ENCODE measurements at places on chromosomes 12 and 14. TPM values are rescaled to one million over a fixed set of nuclear protein-coding genes. Genes with fewer than 3 reads are reported as not detected.

The SMCO2 gene
- total RNA-seq: not detected

The SUSD6 gene
- 5.8 TPM for total RNA-seq

DNA sequence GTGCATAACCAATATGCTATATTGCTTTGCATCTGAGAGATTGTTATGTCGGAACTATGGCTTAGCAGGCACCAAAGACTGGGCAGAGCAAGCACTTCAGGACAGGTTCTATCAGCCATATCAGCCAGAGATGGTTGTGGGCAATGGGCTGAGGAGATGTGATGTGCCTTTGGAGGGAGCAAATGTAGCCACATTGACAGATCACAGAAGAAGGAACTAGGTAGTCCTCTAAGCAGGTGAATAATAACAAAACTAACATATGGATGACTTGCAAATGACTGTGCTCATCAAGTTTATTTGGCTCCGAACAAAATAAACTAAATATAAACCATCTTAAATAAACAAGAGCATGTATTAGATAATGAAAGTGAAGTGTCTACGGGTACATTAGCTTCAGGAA, 291.7 kb downstream of the RMST start:
- no peak for DNase-seq

DNA sequence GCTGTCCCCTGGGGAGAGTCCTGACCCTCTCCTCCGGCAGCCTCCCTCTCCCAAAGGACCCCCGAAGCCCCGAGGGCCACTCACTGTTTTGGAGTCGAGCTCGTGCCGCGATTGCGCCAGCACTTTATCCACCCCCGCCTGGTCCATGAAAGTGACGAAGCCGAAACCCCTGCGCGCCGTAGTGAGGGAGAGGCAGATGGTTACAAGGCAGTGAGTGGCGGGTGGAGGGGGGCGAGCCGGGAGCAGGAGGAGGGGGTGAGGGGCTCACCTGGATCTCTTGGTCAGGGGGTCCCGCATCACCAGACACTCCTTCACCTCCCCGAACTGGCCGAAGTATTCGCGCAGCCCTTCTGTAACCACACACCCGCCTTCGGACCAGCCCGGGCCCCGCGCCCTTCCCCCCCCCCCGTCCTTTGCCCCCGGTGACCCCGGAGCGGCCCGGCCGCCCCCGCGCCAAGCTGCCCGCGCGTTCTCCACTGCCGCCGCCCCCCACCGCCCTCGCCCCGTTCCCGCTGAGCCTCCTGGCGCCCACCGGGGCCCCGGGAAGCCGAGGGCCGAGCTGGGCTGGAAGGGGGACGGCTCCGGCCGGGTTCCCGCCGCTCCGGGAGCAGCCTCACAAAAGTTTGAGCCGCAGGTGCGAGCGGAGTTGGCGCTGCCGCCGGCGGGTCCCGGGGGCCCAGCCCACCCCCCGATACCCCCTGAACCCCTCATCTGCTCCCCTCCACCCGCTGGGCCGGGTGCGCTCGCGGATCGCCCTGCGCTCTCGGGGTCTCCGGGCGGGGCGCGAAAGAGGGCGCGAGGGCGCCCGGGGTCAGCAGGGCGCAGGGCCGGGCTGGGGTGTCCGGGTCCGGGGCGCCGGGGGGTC, 808 bp downstream of the MSI1 start:
- no peak for DNase-seq

DNA sequence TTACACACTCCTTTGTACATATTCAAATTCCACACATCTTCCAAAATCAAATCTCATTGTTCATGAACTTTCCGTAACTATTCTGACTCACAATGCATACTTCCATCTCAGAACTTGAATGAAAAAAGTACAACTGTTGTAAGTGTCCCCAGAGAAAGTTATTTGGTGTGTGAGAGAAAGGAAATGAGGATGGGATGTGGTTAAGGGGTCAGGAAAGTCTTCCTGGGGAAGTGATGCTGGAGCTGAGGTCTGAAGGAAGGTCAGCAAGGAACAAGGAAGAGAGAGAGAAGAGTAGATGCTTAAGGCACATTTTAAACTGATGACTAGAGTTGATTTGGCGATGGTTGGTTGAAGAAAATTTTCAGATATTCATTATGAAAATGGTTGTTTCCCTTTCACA, 340.0 kb upstream of the STXBP6 start:
- no peak for DNase-seq

Measured in RPMI7951 (cell line).